Cardiac fibroblast (primary cell): ENCODE measurements at places on chromosomes 6 and 20.

GRCh38 chr6:168516944-168517741 lies 76.2 kb downstream of the SMOC2 start:
- DNase-seq = no peak

DNA sequence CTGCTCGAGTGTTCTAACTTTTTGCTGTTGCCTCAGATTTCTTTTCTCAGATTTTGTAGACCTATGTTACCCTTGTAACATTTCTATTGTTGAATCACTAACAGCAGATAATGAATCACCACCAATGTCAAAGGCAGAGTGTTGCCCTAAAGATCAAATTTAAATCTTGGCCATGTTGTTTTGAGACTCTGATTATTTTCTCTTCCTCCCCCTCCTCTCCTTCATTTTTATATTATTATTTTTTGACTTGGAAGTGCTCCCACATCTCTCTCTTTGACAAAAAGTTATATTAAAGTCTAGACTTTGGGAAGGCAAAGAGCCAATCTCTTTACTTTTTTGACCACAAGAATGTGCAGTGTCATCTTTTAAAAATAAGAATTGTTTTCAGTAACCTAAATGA lies 422.7 kb downstream of the NKAIN2 start:
- peak; percentile 57 for DNase-seq

GRCh38 chr6:36933102-36933501 lies 21.4 kb upstream of the PI16 start:
- DNase-seq = peak; percentile 63

- DNase-seq = peak; percentile 64
Observed at GRCh38 chr6:91081452-91082067, 494.7 kb upstream of the MAP3K7 start.

DNA sequence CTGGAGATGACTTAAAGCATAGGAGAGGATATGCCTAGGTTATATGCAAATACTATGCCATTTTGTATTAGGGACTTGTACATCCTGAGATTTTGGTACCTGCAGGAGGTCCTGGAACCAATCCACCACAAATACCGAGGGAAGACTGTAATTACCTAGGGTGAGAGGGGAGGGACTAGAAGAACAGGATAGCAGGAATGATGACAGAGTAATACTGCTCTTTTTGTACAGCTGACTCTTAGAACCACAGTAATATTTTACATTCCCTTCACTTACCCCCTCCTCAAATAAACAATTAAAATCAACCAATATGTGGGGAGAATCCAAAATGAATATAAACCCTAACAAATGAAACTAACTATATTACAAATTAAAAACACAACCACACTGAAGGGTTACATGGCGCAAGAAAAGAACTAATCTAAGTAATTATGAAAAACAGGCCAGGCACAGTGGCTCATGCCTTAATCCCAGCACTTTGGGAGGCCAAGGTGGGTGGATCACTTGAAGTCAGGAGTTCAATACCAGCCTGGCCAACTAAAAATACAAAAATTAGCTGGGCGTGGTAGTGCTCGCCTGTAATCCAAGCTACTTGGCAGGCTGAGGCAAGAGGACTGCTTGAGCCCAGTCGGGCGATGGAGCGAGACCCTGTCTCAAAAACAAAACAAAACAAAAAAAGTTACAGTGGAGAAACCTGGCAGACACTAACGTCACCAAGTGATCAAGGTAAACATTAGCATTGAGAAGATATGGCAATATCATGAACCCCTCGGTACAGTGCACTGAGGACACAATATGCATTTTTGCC lies 37.1 kb downstream of the MAP1LC3A start:
- no peak for DNase-seq

GRCh38 chr6:34004706-34005105 lies 141.2 kb downstream of the GRM4 start:
- DNase-seq = no peak

GRCh38 chr6:43728586-43728985 lies 41.0 kb upstream of the MRPS18A start:
- no peak for DNase-seq

DNA sequence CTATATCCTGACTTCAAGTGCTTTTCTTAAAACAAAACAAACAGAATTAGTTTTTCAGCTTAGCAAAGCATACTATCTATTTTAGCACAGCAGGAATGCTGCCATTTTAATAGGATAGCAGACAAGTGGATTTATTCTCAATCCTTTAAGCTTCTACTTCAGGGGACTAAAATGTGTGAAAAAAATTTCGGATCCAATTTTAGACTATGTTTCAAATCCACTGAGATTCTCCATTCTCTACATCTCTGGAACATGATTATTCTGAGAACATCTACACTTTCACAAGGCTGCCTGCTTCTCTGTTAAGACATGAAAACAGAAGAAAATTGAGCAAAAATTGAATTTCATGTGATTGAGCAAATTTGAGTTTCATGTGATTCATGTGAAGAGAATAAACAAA lies 1321.3 kb downstream of the HACE1 start:
- DNase-seq = no peak

DNA sequence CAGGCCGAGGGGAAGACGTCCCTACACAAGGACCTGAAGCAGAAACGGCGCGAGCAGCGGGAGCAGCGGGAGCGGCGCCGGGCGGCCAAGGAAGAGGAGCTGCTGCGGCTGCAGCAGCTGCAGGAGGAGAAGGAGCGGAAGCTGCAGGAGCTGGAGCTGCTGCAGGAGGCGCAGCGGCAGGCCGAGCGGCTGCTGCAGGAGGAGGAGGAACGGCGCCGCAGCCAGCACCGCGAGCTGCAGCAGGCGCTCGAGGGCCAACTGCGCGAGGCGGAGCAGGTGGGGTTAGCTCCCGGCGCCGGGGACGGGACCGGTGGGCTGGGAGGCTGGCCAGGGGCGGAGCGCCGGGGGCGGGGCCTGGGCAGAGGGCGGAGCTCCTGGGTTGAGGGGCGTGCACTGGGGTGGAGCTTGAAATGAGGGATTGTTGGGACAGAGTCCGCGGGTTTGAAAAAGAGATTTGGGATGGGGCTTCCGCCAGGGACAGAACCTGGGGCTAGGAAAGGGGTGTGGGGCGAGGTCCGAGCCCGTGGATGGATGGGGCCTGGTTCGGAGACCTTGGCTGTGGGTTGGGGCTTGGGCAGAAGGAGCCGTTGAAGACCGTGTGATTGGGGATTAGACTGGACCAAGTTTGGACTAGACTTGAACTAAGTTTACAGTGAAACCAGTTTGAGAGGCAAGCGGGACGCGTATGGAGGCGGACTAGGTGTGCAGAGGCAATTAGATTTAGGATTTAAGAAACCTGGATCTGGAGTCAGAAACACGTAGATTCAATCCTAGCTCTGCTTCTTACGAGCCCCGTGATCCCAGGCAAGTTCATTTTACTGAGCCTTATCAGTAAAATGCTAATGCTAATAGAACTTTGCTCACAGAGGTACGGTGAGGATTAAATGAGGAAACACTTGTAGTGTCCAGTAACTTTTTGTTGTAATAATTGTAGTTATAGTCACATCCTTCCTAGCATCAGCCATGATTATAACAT lies 20.9 kb downstream of the DEF6 start:
- DNase-seq = peak; percentile 74

DNA sequence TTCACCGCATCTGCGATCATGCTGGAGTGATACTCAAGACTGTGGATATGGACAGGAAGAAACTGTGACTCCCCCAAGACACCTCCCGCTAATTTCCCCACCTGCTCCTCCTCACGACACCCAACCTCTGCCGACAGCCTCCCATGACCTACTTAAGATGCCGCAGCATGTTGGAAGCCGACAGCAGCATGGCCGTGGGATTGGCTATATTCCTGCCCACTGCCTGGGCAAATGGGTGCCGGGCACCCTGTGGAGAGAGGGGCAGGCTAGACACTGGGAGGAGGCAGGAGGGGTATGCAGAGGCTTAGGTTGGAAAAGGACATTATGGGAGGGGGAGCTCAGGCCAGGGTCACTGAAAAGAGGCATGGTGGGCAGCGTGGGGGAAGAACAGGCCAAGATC lies 4.5 kb downstream of the IDH3B start:
- no peak for DNase-seq

GRCh38 chr20:48451401-48451800 lies 376.4 kb downstream of the PREX1 start:
- no peak for DNase-seq

GRCh38 chr6:130500693-130501092 lies 134.9 kb downstream of the TMEM200A start:
- DNase-seq = peak; percentile 40

- DNase-seq = peak; percentile 77
Observed at GRCh38 chr20:33994222-33994913, 657 bp downstream of the RALY start.

GRCh38 chr20:10332656-10333415 lies 101.2 kb downstream of the MKKS start:
- peak; percentile 45 for DNase-seq
